ENCODE measurements at places on chromosomes 7 and 10.

DNA sequence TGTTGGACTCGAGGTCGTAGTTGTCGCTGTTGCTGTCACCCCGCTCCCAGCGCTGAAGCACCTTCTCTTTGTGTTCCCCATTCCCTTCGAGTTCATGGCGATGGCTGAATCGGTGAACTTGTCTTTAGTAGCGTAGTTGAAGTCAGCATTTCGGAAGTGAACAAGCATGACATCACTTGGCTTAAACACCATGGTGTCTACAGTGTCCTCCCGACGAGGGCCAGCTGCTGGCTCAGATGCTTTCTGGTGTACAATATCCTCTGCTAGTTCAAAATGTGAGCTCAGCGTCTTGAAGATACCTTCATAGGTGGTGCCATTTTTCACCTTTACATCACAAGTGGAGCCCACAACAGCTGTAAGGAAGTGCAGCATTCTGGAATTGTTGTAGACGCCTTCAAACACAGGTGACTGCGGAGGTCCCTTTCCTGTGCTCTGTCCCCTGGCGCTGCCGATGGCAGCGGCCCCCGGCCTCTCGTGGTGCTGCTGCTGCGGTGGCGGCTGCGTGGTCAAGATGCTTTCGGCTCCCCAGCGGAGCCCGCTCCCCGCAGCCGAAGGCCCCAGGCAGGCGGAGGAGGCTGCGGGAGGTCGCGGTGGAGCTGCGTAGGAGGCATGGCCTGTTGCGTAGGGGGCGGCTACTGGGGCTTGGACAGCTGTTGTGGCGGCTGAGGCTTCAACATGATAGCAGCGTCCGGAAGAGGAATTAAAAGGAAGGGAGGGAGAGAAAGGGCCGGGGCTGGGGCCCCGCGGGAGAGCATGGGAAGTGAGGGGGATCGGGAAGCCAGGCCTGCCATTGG lies 59.3 kb downstream of the ANKMY2 start:
- no peak for DNase-seq

DNA sequence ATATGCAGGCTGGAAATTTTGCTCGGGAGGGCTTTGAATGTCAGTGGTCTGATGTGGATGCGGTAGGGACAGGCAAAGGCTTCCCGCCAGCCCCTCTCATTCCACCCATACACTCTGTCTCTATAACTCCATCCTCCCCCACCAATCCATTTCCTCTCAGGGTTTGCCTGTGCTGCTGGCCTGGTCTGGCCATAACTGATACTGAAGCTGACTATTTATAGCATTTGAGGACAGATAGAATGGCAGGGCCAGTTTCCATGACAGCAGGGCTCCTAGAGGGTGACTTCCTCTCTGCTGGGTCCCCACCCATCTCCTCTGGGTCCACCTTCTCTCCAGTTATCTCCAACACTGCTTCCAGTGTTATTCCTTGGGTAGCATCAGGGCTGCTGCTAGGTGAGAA lies 6.6 kb upstream of the PDLIM1 start:
- no peak for DNase-seq

GRCh38 chr10:90695915-90696676 lies 161.7 kb downstream of the HTR7 start:
- DNase-seq, result no peak

DNA sequence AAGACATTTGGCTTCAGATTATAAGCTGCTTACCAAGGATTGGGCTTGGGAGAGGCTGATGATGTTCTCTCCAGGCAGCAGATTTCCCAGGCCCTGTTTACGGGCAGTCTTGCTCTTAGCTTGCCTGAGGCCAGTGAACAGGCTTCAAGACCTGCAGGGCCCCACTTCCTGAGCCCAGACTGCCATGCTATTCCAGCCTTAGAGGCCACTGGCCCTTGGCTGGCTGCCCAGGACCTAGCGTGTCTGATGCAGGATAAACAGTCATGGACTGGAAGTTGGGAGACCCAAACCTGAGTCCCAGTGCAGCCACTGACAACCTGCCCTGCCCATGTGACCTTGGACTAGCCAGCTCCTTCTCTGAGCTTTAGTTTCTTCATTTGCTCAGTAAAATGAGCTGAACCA lies 2.9 kb downstream of the PRXL2A start:
- no peak for DNase-seq

- no peak for DNase-seq
Observed at GRCh38 chr7:44849259-44849884, 1.5 kb upstream of the H2AZ2 start.

GRCh38 chr10:6274484-6274883 lies 71.8 kb downstream of the PFKFB3 start:
- no peak for DNase-seq

DNA sequence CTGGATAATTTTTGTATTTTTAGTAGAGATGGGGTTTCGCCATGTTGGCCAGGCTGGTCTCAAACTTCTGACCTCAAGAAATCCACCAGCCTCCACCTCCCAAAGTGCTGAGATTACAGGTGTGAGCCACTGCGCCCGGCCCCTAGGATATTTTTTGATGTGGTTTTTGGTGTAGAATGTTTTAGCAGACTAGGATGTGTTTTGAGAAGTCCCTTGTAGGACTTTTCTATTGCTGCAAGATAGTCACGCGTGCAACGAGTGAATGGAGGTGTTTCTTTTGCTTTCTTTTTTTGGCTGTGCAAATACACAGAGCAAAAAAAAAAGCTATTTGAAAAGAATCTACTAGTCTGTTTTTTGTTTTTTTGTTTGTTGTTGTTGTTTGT lies 29.8 kb upstream of the KLF6 start:
- DNase-seq, result no peak

DNA sequence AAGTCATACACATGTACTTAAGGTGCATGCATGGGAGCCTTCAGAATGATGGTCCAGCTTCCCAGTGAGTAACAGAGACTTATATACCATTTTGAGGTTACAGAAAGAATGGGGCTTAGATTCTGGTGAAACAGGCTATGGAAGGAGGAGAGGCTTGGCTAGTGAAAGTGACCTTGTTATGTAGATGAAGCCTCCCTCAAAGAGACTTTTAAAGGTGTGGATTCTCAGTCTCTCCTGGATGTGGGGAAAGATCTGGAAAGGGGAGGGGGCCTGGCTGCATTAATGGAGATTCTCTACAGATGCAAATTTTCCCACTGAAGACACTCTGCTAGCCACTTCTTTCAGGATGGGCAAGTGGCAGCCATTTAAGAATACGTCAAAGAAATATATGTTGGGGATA lies 5.5 kb downstream of the RASSF4 start:
- DNase-seq, result no peak

GRCh38 chr7:1009747-1010146 lies 26.8 kb downstream of the CYP2W1 start:
- DNase-seq, result no peak

- DNase-seq, result no peak
Observed at GRCh38 chr10:69345402-69345801, 67.1 kb downstream of the HK1 start.

DNA sequence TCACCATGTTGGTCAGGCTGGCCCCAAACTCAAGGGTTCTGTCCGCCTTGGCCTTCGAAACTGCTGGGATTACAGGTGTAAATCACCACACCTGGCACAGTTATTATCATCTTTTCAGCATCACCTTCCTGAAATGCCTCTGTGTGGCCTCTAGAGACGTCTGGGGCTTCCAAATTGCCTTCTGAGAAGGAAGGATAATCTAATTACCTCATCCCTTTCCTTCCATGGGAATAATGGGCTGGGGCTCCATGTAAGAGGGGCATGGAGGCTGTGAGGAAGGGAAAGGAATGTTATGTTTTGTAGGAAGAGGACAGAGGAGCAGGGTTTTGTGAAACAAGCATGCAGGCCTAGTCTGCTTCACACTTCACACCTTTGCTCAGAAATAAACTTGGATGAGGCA lies 22.2 kb upstream of the PODXL start:
- no peak for DNase-seq

- no peak for DNase-seq
Observed at GRCh38 chr7:12770227-12770975, 83.0 kb downstream of the ARL4A start.

DNA sequence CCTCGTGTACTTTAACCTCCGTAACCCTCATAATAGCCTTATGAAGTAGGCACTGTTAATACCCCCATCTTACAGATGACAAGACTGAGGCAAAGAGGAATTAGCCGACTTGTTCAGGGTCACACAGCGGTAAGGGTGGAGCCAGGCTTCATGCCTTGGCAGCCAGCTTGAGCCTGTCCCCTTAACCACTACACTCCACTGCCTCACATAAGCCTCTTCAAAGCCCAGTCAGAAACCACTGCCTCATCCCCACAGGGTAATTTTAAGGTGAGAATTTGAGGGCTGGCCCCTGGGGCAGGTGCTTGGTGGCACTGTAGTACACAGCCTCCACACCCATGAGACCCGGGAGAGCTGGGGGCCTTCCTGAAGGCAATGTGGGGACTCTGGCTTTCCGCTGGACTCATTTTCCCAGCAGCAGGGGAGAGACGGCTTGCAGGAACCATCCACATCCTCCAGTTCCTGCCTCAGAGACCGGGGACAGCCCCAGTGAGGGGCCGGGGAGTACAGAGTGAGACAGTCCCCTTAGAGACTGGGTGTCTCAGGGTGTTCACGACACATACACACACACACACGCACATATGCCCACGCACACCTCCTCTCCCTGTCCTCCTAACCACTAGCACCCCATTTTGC lies 7.6 kb upstream of the C10orf105 start:
- DNase-seq, result no peak

DNA sequence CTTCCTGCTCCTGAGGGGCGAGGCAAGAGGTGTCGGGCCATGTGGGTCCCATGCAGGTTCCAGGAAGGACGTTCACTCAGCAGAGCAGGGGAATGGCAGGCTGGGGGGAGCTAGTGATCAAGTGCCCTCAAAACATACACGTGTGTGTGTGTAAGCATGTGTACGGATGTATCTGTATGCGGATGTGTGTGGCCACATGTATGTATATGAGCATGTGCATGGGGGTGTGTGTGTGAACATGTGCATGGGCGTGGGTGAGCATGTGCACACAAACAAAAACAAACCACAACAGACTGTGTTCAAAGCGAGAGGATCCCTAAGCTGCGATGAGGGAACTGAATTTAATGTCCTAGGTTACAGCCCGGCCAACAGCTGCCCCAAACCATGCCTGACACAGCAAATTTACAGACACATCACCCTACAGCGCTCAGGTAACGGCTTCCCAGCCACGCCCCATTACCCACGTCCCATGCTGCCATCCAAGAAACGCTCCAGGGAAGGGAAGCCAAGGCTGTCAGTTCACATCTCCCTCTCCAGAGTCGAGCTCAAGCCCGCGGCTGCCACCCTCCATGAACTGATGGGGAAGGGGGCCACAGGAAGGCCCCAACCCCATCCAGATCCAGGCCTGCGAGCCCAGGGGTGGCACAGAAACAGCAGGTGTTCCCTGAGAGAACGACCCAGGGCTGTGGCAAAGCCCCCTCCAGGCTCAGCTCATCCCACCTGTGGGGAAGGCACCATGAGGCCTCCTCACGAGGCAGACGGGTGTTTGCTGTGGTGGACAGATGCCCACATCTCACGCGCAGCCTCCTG lies 56.6 kb downstream of the PTPRN2 start:
- DNase-seq, result no peak

DNA sequence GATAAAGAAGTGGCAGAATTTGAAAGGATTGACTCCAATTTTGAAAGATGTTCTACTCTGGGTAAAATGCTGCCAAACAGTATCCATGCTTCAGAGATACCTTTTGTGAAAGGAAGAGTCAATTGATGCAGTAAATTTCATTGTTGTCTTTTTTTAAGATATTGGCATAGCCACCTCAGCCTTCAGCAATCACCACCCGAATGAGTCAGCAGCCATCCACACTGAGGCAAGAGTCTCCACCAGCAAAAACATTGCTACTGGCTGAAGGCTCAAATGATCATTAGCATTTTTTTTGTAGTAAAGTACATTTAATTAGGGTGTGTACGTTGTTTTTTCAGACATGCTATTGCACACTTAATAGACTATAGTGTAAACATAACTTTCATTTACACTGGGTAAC lies 31.7 kb upstream of the CYP26C1 start:
- DNase-seq, result no peak

GRCh38 chr10:60908031-60908430 lies 36.0 kb downstream of the RHOBTB1 start:
- DNase-seq, result no peak

DNA sequence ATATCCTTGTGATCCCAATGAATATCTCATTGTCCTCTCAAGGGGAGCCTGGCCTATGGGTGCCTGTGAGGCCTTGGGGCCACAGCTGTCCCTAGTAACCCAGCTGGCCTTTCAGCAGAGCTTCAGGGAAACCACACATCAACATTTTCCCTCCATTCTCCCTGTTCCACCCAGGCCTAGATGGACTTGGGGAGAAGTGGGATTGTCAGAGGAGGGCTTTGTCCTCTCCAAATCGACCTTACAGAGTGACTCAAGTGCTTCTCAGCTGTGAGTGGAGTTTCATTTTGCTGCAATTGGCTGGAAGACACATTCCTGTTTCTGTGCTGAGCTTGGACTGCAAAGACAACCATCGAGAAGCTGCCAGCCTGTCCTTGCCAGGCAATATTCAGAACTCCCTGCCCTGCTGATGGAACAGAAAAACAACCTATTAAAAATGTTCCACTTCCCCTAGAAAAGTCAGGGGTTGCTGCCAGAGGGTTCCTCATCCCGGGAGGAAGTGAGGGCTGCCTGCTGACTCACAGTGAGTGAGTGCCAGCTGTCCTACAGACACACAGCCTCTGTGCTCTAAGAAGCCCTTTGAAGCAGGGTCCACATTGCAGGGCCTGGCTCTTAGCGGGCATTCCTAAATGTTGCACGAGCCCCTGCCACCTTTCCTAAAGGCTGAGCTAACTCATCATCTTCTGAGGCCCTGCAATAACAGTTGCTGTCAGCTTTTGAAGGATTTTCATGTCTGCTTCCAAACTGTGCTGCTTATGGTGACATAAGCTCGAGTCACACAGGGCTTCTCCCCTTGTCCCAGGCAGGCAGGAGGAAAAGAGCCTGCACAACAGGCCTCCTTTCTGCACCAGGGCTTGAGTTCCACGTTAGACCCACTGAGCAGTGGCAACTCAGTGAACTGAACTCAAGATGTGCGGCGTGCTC lies 20.5 kb downstream of the STRA8 start:
- peak; percentile 72 for DNase-seq

DNA sequence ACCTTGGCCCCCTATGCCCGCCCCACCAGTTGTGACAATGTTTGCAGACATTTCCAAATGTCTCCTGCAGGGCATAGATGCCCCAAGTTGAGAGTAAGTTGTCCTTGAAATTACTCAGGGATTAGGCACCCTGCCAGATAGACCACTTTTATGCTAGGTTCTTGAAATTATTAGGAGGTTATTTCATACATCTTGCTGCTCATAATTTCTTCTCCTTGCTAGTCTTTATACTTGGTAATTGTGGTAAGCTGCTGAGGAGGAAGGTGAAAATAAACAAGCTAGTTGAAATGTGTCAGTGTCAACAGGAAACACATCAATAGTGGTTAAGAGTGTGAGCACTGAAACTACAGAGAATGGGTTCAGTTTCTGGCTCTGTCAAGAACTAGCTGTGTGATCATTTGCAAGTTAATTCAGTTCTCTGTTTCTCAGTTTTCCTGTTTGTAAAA lies 63.7 kb upstream of the AOAH start:
- no peak for DNase-seq

- no peak for DNase-seq
Observed at GRCh38 chr7:101534873-101535272, 94.2 kb downstream of the MYL10 start.

- no peak for DNase-seq
Observed at GRCh38 chr7:1302936-1303335, 70.3 kb downstream of the UNCX start.

Data from hippocampal formation (tissue), 2 donors.